M059J (cell line): ENCODE measurements at places on chromosomes 2 and 18. TPM values are rescaled to one million over a fixed set of nuclear protein-coding genes. Genes with fewer than 3 reads are reported as not detected.

DNA sequence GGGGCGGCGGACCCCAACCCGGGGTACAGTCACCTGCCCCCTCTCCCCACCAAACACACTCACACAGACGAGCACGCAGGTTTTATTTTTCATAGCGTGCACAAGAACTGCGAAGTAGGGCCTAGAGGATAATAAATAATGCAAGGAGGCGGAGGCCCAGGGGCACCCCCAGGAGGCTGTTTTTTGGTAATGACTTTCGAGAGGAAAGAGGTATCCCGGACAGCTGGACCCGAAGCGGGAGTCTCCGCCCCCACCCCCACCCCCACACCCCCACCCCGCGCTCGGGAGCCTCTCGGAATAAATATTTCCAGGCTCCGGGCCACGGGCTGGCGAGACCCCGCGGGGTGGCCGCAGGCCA, 3.4 kb downstream of the CYP26B1 start:
- DNase-seq = peak; percentile 21

The CXCR1 gene
- not detected in 2 replicates for total RNA-seq

DNA sequence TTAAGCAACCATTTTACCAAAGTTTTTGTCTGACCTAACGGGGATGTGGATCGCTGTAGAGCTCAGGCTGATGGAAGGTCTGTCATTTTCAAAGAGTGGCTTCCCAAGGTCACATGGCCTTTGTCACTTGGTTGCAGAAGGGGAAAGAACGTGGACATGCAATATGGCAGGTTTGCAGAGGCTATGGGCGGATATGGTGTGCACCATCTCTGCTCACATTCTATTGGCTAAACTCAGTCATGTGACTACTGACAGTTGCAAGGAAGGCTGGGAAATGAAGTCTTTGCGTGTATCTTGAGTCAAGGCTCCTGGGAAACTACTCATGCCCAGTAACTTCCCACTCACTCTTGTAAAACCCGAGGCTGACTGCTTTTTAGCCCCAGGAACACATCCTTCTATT, 96.8 kb downstream of the ST6GAL2 start:
- DNase-seq = peak; percentile 13

DNA sequence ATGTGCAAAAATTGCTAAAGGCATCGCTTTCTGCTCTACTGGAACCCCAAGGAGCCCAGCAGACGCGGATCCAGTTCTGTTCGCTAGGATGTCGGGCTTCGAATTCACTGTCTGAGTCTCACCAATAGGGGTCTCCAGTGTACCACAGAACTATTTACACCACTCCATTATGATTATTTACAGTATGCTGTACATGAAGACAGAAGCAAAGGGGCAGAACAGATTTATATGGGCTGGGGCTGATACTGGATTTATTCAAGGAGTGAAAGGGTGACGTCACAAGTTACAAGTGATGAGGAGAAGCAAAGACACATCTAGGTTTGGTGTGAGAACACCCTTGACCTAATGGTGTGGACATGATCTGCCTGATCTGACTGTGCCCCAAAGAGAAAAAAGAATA, 185.3 kb upstream of the ATP5MC3 start:
- DNase-seq = peak; percentile 45

- peak; percentile 34 for DNase-seq
Observed at GRCh38 chr2:168348076-168348475, 100.7 kb upstream of the STK39 start.

The LINC00305 gene
- total RNA-seq = not detected in 2 replicates

DNA sequence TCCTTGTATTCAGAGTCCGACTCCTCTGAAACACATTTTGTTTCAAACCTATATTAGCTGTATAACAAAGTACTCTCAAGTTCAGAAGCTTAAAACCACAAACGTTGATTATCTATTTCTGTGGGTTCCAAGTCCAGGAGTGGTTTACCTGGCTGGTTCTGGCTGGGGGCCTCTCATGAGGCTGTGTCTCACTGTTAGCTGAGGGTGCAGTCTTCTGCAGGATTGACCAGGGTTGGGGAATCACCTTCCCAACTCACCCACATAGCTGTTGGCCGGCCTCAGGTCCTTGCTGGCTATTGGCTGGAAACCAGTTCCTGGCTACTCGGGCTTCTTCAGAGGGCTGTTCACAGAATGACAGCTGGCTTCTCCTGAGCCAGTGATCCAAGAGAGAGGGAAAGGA, 18.0 kb upstream of the ATIC start:
- DNase-seq = no peak

DNA sequence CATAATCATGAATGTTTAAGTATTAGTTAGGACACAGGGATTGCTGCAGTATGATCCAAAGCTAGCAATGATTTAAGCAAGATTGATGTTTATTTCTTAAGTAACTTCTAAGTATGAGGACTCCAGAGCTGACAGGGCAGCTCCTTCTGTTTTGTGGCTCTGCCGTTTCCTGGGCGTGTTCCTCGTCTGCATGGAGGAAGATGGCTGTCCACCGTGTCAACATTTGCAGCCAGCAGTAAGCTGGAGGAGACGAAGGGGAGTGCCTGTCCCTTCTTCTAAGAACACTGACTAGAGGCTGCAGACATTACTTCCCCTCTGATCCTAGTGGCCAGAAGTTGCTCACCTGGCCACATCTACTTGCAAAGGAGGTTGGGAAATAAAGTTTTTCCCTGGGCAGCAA, 144.1 kb downstream of the MYO1B start:
- no peak for DNase-seq

DNA sequence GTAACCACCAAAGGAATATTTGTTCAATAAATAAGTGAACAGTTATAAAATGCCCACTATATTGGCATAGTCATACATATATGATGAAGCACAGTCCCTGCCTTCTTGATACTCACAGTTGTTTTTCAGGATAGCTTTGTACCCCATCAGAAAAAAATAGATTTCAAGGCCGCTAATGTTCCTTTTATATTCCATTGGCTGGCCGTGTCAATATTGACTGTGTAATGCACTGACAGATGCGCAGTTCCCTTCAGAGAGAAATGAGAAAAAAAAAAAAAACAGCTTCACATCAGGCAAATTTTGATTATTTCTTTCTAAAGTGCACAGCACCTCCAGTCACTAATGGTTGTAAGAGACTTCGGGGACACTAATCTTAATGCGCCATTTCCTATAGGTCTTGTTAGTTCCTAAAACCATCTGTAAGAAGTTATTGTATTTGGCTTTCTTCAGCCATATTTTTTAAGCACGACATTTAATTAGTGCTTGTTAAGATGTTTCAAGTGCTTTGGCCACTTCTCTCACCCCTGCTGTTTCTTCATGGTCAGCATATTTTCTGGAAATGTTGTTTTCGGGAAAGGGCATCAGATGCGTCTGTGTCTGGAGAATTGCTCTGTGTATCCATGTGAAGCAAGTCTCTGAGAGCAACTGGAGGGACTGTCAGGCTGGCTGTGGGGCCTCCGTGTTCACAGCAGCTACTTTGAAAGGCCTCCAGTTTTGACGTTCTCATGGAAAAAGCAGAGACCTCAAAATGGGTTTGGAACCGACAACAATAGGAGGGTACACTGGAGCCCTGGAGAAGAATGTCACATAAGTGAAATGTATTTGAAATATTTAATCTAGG, 378.3 kb downstream of the MTX2 start:
- DNase-seq = no peak

- DNase-seq = no peak
Observed at GRCh38 chr2:263774-264492, at the start of gene SH3YL1. Gene SH3YL1 (minus strand): TSS chr2:264032. CDS start chr2:263984, 48 bp downstream.
